ENCODE measurements at places on chromosomes 2 and 18.

GRCh38 chr2:144048631-144049060 is 471.3 kb downstream of the ZEB2 start:
- peak; percentile 7 for DNase-seq

DNA sequence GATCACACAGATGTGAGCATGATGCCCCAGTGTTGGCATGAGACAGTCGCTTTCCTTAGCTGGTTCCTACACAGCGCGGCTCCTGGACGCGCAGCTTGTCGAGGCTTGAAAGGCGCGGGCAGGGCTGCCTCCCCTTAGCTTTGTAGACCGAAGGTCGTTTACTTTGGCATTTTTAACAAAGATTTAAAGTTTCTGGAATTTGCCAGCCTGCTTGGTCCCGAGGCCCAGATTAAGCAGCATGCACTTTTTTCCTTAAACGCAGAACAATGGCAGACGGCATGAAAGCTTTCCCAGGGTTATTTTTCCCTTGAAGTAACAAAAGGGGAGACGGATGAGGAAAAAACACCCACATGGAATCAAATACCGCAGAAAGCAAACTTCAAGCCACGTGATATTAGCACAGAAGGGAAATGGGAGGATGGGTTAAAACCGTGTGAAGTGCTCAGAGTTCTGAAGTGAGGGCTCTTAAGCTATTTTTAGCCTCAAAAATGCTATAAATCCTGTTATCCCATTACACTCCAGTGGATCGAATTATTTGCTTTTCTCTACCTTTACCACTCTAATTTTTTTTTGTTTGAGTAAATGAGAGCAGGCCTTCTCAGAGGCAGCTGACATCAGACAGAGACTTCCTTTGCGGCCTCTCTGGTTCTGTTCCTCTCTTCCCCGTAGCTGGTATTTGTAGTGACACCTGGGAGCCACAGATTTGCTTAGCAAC is 55.7 kb downstream of the NPAS2 start:
- DNase-seq, result peak; percentile 58

GRCh38 chr2:67997903-67998302 is 64.9 kb downstream of the C1D start:
- DNase-seq, result no peak

DNA sequence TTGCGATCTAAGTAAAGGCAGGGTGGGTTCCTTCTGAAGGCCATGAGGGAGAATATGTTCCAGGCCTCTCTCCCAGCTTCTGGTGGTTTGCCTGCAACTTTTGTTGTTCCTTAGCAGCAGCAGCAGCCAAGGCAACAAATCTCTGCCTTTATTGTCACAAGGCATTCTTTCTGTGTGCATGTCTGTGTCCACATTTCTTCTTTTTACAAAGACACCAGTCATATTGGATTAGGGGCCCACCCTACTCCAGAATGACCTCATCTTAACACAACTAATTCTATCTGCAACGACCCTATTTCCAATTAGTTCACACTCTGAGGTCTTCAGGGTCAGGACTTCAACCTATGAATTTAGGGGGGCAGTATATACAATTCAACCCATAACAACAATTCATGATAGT is 587.5 kb downstream of the XIRP2 start:
- DNase-seq, result no peak

DNA sequence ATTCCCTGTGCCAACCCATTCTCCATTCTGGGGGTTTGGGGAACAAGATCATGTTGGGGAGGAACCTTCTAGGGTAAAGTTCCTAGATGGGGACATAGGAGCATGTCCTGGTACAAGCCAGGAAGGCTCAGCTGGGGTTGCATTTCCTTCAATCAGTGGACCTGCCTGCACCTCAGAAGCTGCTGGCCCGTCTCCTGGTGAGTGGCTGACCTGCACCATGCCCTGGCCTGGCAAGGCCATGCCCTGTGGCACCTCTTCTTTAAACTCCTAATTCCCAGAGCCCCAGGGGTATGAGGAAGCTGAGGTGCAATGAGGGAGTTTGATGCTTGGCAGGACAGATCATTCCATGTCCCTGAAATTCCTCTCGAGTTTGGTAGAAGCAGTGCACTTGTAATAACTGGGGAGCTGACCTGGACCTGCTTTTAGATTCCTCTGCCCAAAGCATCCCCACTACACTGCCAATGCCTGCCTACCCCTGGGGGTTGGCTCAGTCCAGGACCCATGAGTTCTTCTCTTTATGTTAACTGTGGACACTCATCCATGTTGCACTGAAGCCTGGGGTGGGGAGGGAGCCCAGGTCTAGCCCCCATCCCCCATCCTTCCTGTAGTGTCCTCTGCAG is 25.3 kb downstream of the MROH2A start:
- DNase-seq, result no peak

- DNase-seq, result no peak
These were observed 124.4 kb upstream of the SALL3 start for GRCh38 chr18:78855188-78855587.

- peak; percentile 31 for DNase-seq
These were observed 139.6 kb downstream of the SH3BP4 start for GRCh38 chr2:235091421-235091820.

DNA sequence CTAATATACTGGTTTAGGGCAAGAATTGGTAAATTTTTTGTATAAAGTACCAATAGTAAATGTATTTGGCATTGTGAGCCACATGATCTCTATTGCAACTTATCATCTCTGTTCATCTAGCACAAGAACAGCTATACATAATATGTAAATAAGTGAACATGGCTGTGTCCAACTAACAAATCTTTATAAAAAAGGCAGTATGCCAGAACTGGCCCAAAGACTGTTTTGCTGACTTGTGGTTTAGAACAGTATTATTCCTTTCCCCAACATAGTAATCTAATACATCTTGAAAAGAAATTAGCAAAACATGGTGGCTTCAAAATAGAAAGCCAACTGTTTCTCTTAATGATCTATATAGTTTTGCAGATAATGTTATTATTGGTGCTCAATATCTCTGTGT is 441.4 kb upstream of the CELF4 start:
- DNase-seq, result no peak

GRCh38 chr2:33598561-33599174 is 431 bp downstream of the FAM98A start:
- DNase-seq, result peak; percentile 49

DNA sequence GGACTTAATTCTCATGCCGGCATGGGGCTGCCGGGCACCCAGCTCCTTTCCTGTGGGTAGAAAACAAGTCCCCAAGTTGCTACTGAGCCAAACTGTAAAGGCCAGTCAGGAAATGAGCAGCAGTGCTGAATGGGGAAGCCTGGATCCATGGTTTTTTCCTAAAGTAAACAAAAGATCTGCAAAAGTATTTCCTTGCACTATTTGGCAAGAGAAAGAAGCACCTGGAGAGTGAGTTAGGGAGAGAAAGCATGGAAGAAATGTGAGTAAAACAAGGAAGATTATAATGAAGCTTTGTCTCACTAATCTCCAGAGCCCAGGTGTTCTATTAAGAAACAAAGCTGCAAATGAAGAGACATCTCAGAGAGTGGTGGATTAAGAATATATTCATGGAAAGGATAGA is 117.6 kb downstream of the METTL8 start:
- no peak for DNase-seq

DNA sequence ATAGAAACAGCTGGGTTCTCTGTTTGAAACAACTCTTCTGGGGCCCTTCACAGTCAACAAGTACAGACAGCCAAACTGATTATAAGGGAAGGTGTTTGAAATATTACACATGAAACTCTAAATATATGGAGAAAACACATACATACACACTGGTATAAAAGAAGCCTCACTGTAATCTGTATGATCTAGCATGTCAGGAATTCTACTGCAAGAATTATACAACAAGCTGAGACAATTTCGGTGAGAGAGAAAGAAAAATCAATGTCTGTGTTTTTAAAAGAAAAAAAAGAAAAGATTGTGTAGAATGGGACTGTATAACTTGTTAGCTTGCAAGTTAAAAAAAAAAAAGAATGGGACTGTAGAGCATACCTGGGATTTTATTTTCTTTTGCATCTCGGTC is 26.3 kb downstream of the IRS1 start:
- peak; percentile 53 for DNase-seq

DNA sequence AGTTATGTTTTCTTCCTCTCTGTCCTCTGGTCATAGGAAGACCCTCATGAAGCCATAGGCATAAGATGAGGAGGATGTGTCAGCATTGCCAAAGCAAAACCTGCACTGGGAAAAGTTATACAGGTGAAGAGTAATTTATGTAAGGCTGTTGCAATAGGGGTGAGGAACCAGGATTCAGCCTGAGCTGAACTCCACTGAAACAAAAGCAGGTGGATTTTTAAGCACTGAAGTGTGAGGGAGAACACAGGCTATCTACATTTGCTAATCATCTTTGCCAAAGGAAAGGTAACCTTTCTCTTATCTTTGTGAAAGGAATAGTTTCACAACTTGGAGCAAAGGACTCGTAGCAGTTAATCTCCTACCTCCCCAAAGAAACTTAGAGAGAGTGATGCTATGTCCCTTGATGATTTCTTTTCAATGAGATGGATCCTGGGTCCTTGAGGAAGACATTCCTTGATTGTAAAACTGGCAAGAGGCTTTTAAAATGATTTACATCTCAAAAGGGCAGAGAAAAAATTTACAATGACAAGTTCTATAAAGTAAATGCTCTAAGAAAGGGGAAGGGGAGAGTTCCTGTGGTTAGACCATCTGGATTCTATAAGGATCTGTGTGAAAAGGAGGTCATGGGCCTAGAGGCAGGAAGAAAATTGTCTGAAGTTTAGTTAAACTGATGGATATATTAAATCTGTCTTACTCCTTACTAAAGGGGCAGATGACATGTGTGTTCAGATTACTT is 385.4 kb upstream of the CDH7 start:
- DNase-seq, result no peak

- no peak for DNase-seq
These were observed 45.7 kb downstream of the IMPA2 start for GRCh38 chr18:12027046-12027445.

DNA sequence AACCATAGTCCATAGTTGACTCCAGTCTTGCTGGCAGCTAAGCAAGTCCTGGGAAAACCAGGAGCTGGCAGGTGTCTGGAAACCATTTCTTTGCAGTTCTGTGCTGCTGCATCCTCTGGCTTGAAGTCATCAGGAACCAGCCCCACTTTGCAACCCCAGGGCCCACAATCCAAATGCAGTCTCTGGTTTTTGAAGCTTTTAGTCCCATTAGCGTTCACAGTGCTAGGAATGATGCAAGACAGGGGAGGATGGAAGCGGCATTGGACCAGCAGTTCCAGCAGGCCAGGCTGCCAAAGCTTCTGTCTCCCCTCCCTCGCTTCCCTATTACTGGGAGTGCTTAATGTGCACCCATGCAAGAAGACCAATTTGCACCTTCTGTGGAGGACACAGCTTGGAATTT is 106.4 kb downstream of the ZBTB7C start:
- no peak for DNase-seq

GRCh38 chr18:64037812-64038414 is 68.0 kb downstream of the SERPINB8 start:
- peak; percentile 12 for DNase-seq

GRCh38 chr2:238513346-238513745 is 86.6 kb downstream of the ASB1 start:
- DNase-seq, result peak; percentile 36

- DNase-seq, result peak; percentile 45
These were observed 6.7 kb upstream of the SDC1 start for GRCh38 chr2:20231598-20232026.

GRCh38 chr2:202736826-202737225 is 102.1 kb downstream of the FAM117B start:
- DNase-seq, result no peak

DNA sequence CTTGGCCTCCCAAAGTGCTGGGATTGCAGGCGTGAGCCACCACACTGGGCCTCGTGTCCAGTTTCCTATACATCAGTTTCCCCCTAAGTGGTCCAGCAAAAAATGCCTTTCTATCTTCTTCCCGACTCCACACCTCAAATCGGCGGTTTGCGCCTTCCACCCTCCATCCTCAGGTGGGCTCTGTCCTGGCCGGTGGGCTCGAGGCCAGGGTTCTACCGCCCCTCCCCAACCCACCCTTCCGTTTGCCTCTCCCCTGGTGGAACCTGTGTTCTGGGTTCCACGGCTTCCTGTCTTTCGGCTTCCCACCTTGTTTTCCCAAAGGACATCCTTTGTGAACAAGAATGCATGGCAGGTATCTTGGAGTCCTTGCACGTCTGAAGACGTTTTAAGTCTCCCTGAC is 104.4 kb downstream of the HS6ST1 start:
- no peak for DNase-seq

Measured in fibroblast of skin of back (primary cell).